T-helper 2 cell treated with Interferon-gamma antibody and Interleukin-4, amounts not matched to agents 100 ng/mL and 5 ng/mL, for 36 hours (primary cell): ENCODE measurements at places on chromosomes 1 and 21. TPM values are rescaled to one million over a fixed set of nuclear protein-coding genes. Genes with fewer than 3 reads are reported as not detected.

The VAV3 gene
- 2.5 and 3.1 TPM in 2 replicates for total RNA-seq

The ZNF683 gene
- total RNA-seq, result 0.52 TPM in 1 of 2 replicates, not detected in the other

The U2AF1 gene
- total RNA-seq, result 6.1 and 7.5 TPM in 2 replicates

The NHLH1 gene
- total RNA-seq, result 0.52 and 0.68 TPM in 2 replicates

The ZSWIM5 gene
- total RNA-seq, result 0.07 TPM in 2 replicates

The F13B gene
- not detected in 2 replicates for total RNA-seq

The OR10J1 gene
- not detected in 2 replicates for total RNA-seq

The FGR gene
- total RNA-seq, result 0.14 and 0.23 TPM in 2 replicates

The ZNF593OS gene
- total RNA-seq, result not detected in 2 replicates

The ATP6V0B gene
- 137 and 139 TPM in 2 replicates for total RNA-seq

The SH2D1B gene
- total RNA-seq, result not detected in 2 replicates

The OR2T35 gene
- not detected in 2 replicates for total RNA-seq

The MMEL1 gene
- total RNA-seq, result 0.95 and 1.2 TPM in 2 replicates

The GBP7 gene
- total RNA-seq, result not detected in 2 replicates

The NTRK1 gene
- total RNA-seq, result 12.7 and 13.4 TPM in 2 replicates

The SH3GLB1 gene
- 65.3 and 66.3 TPM in 2 replicates for total RNA-seq

The GPR3 gene
- total RNA-seq, result 0.39 and 0.73 TPM in 2 replicates

The CFAP141 gene
- 0.50 TPM in 1 of 2 replicates, not detected in the other for total RNA-seq

The ITGB2 gene
- 444 and 447 TPM in 2 replicates for total RNA-seq
